Omental fat pad (tissue), 4 donors: ENCODE measurements at places on chromosomes 4 and X. TPM values are rescaled to one million over a fixed set of nuclear protein-coding genes. Genes with fewer than 3 reads are reported as not detected.

Gene NKX3-2
- 0.75 TPM for total RNA-seq

Gene NAT8L
- total RNA-seq: 15.9 TPM

Gene FDCSP
- not detected for total RNA-seq

Gene FAM149A
- total RNA-seq: 7.7 TPM

Gene RADX
- total RNA-seq: 1.2 TPM

- DNase-seq: no peak
Observed at GRCh38 chrX:82134378-82134777, 932.5 kb downstream of the SH3BGRL start.

- no peak for DNase-seq
Observed at GRCh38 chr4:16483540-16483939, 257.3 kb upstream of the TAPT1 start.

DNA sequence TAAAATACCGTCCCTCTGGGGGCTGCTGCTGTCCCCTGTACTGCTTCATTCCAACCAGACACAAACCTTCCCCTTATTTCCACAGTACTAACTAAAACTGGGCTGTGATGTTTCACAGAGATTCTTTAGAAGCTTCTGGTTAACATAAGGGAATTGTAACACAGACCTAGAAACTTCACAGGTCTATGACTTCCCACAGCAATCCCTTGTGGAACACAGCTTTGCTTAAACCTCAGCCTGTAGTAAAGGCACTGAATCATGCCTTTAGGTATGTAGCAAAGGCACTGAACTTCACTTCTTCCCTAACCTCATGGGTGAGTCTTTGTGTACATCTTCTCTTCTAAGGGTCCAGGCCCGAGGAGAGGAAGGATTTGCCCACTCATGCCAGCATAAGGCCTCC is 49.4 kb downstream of the SPINK2 start:
- no peak for DNase-seq

DNA sequence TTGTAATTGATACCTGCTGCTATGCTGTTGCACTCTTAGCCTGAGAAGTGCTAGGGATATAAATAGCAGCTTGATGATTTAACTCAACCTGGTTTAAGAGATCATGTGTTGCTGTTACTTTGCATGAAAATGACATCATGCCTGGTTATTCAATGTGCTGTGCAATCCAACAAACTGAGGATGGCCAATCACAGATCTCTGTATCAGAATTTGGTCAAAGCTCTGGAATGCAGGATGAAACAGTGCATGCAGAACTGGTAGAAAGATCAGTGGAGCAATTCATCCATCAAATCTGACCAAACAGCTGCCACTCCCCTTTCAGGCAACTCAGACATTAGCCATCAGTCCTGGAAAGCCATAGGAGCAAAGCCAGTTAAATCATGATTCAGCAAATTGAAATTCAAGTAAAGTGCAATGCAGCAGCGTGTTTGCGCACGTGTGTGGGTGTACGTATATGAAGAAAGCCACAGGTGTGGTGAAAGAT is 160.3 kb upstream of the RASGEF1B start:
- no peak for DNase-seq

- no peak for DNase-seq
Observed at GRCh38 chr4:11904846-11905739, 476.4 kb upstream of the HS3ST1 start.

- DNase-seq: no peak
Observed at GRCh38 chr4:107937040-107937439, 5.7 kb downstream of the CYP2U1 start.
